ENCODE measurements at places on chromosomes 6 and 20. TPM values are rescaled to one million over a fixed set of nuclear protein-coding genes. Genes with fewer than 3 reads are reported as not detected.

- DNase-seq = no peak
Observed at GRCh38 chr6:28945349-28945748, 21.6 kb upstream of the TRIM27 start.

The MACROD2 gene
- total RNA-seq = 11.9 TPM

DNA sequence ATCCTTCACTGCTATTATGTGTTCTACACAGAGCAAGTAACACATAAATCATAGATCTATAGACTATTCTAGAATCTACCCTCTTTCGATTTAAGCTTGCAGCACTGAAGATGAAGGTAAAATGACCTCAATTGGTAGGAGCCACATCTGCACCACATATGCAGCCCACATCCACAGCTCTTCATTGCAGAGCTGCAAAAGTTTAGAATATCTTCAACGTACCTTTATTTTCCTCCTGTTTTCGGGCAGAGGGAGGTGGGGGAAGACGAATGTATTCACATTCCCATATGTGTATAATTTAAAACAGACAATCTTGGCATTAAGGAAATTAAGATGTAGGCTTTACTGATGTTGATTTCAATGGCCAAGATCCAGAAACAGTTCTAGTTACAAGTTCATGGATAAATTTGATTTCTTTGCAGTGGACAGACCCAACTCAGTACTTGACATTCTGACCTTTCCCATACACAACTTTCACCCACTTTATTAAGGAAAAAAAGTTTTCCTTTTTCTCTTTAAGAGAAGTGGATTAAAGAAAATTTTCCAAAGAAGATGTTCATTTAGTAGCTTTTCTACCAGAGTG is 14.0 kb downstream of the EPB41L2 start:
- no peak for DNase-seq

GRCh38 chr6:45959534-45960145 is 56.0 kb downstream of the CLIC5 start:
- DNase-seq = no peak

GRCh38 chr6:43286456-43286979 is 11.5 kb upstream of the SLC22A7 start:
- no peak for DNase-seq

The LRRN4 gene
- total RNA-seq = not detected

The CD164 gene
- total RNA-seq = 197 TPM

- no peak for DNase-seq
Observed at GRCh38 chr6:160519603-160520042, 144.5 kb downstream of the LPA start.

DNA sequence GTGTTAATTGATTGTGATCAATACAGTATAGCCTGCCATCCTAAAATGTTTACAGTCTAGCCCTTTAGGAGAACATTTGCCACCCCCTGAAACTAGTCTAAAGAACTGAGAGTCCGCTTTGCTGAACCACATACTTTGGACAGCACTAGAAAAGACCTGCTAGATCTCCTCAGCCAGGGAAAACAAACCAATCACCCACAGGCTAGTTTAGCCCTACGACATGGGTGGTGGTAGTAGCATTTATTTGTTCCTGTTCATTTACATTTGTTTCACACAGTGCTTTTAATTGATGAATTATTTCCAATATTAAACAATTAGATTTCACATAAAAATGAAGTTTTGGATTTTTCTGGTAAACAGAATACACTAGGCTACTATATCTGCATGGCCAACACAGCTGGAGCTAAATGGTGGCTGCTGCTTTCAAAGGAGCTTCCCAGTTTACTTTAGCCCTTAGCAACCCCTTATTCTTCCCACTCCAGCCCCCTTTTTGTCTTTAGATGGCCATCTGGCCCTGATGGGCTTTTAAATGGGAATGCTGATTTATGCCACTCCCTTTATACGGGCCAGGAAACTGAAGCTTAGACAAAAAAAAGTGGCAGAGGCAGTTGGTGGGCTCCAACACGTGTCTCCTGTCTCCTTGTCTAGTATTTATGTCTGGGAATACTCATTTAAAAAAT is 72.4 kb downstream of the ADGRG6 start:
- peak; percentile 34 for DNase-seq
